A172 (cell line): ENCODE measurements at places on chromosomes 1 and 21.
A peak's percentile ranks its signal among the peaks of the same experiment; 100 is the strongest.

DNA sequence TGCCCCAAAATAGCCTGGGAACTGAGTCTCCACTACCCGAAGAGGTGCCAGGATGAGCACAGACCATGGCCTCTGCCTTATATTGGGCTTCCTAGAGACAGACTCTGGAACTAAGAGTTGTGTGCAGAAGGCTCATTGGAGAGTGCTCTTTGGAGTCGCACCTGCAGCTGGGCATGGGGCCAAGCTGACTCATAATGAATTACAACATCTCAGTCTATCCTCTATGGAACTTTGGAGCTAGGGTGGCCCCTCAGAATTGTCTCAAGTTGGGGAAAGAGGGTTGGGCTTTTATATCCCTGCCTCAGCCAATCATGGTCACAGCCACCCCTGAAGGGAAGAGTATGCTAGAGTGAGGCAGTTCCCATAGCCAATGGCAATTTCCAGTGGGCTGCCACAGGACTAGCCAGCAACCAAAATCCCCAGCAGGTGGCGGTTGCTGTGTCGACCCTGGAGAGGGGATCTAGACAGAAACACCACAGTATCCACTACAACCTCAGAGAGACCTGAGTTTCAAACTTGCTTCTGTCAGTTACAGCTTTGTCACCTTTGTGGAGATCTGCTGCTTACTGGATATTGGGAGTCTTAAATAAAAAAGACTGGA, 93.8 kb downstream of the DMRTA2 start:
- DNase-seq, result peak; percentile 4

GRCh38 chr1:211944733-211945500, 90.4 kb downstream of the INTS7 start:
- DNase-seq, result peak; percentile 87

DNA sequence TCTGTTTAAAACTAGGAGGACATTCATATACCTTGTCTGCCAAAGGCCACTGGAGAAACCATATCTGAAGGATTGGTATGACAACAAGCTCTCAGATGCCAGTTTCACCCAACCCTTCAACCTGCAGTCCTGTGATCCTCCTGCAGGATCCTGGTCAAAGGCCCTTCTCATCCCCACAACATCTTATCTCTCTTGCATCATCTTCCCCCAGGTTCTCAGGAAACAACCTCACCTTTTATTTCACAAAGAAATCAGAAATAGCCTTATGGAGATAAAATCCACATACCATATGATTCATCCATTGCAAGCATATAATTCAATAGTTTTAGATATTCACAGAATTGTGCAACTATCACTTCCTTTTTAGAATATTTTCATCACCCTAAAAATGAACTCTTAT, 104.0 kb upstream of the DSCAM start:
- no peak for DNase-seq

DNA sequence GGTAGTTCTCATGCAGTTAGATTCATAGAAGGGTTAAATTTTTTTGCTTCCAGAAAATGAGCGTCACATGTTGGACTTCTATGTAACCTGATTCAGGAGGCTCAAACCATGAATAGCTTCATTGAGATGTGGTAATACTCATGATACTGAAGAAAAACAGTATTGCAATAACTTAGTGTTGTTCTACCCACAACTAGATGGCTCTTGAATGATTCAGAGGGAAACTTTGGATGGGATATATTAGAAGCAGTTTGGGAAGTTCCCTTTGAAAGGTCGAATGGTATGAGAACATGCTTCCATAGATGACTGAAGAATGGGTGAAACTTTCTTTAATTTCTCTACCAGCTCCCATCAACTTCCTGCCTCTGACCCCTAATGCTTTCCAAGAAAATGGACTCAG, 211.7 kb upstream of the PTGFR start:
- peak; percentile 33 for DNase-seq

- DNase-seq, result no peak
These were observed 42.8 kb upstream of the ENAH start for GRCh38 chr1:225695578-225696337.

DNA sequence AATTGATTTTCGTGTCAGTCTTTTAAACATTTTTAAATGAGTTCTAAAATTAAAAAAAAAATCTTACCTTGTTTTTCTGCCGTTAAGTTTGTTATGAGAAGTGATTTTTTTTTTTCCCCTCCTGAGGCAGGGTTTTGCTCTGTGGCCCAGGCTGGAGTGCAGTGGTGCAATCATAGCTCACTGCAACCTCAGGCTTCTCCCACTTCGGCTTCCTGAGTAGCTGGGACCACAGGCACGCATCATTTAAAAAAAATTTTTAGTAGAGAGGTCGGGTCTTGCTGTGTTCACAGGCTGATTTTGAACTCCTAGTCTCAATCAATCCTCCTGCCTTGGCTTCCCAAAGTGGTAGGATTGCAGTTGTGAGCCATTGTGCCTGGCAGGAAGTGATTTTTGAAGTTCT, 41.1 kb downstream of the MTR start:
- no peak for DNase-seq

DNA sequence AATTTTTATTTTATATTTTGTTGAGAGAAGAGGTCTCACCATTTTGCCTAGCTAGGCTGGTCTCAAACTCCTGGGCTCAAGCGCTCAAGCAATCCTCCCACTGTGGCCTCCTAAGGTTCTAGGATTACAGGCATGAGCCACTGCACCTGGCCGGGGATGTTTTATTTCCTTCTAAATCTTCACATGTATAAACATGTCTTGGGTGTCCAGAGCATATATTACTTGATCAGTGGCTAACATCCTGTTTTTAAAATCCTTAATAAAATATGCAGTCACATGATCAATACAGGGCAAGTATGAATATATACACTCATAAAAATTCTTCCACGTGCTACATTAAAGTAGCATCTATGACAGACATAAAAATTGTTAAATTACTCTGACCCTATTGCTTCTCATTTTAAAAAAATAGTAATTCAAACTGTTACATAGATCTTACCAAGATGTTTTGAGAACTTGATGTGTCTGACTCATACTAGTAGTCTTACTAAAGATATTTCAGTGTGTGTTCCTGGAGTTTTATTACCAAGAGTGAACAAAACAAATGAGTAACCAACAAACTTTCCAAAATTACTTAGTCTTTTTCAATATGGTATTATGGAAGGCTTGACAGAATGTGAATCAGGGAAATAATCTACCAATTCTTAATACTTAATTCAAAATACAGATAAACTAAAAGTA, 222.5 kb downstream of the SLC45A1 start:
- DNase-seq, result peak; percentile 27

DNA sequence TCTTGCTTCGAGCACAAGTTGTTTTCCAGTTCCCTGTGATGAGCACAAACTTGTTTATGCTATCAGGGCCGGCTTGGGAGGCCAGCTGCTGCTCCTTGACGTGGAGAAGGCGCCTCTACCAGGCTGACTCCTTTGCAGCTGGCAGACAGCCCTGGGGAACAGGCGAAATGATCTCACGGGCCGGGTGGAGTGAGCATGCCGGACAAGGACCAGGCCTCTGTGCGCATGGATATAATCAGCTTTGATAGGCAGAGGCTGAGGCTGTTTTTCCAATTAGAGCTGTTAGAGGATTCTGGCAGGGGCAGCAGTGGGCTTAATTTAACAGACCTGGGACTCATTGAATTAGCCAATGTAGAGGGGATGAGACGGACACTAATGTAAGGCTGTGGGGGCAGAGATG, 38.9 kb downstream of the FAM163A start:
- DNase-seq, result no peak

GRCh38 chr1:201074018-201074417, 38.2 kb downstream of the CACNA1S start:
- DNase-seq, result no peak

- peak; percentile 13 for DNase-seq
These were observed 79.7 kb upstream of the RAB4A start for GRCh38 chr1:229191066-229191674.

DNA sequence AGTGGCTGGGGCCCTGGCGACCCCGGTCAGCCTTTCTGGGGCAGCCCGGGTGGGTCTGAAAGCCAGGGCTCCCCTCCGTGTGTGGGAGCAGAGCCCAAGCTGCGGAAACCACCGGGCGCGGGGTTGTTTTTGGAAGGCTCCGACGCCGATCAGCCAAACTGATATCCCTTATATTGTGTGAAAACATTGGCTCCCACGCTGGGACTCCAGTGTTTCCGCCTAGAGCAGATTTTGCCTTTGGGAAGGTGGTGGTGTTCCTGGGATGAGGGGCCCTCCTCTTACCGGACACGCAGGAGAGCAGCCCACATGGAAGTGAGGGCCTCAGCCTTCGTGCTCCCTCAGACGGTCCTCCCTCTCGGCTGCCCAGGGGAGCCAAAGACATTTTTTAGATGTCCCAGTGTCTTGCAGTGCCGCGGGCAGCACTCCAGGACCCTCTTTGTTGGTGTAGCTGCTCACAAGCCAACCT, 54.3 kb downstream of the NGF start:
- no peak for DNase-seq

DNA sequence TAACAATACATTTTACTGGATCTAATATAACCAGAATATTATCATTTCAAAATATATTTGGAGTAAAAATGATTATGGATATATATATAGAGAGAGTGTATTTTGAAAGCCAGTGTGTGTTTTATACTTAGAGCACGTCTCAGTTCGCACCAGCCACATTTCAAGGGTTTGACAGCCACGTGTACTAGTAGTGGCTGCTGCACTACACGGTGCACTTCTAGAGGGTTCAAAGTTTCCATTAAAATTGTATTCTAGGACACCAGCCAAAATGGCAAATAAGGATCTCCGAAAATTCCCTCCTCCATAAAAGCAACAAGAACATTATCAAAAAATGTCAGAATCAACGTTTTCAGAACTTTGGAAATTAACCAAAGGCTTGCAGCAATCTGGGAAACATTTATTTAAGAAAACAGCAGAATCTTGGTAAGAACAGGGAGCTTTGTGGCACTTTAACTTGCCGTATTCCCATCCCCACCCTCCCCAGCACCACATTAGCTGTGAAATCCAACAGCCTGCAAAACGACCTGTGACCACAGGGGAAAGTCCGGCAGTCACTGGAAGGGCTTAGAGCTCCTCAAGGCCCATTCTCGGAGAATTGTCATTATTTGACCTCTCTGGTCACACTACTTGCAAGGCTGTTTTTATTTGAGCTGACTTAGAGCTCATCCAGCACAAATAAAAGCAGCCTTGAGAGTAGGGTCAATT, 33.5 kb upstream of the MRPS6 start:
- DNase-seq, result no peak

GRCh38 chr1:160186246-160186645, 4.1 kb upstream of the CASQ1 start:
- no peak for DNase-seq

DNA sequence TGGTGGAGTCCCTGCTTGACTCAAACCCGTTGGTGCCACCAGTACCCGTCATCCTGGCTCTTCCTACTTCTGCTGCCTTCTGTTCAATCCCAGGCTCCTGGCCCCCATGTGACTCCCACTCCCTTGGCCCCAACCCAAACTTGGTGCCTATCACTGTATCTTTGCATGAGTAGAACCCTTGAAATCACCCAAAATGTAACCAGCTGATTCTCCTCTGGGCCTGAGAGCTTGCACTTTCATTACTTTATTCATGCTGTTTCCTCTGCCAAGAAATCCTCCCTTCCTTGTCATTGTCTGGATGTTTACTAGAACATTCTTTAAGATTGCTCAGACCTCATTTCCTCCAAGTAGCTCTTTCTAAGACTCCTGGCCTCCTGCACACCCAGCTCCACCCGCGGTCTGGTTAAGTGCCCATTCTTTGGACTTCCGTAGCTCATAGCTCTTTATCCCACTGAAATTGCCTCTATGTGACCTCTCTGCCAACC, 15.7 kb downstream of the PTAFR start:
- no peak for DNase-seq

DNA sequence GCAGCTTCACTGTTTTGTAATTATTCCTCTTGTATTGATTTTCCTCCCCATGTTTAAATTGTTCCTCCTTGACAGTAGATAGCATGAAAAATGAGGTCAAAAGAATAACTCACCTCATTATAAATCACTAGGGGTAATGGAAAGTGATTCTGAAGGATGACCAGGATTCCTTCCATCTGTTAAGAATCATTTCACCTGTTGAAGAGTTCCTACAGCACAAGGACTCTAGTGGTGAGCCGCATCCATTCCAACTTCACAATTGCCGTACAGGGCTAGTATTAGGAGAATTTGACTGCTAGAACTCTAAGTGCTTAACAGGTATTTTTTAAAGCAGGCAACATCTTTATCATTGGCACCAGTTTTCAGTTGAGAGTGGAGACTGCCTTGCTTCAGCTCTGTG, 13.7 kb downstream of the PPP1R12B start:
- DNase-seq, result no peak

- no peak for DNase-seq
These were observed 41.6 kb upstream of the STUM start for GRCh38 chr1:226506921-226507320.

GRCh38 chr1:109933856-109934711, 23.4 kb downstream of the CSF1 start:
- peak; percentile 86 for DNase-seq

- DNase-seq, result no peak
These were observed 165.4 kb upstream of the KCNK2 start for GRCh38 chr1:214917081-214917635.

- DNase-seq, result no peak
These were observed 1.4 kb upstream of the EPHB2 start for GRCh38 chr1:22709227-22709626.

DNA sequence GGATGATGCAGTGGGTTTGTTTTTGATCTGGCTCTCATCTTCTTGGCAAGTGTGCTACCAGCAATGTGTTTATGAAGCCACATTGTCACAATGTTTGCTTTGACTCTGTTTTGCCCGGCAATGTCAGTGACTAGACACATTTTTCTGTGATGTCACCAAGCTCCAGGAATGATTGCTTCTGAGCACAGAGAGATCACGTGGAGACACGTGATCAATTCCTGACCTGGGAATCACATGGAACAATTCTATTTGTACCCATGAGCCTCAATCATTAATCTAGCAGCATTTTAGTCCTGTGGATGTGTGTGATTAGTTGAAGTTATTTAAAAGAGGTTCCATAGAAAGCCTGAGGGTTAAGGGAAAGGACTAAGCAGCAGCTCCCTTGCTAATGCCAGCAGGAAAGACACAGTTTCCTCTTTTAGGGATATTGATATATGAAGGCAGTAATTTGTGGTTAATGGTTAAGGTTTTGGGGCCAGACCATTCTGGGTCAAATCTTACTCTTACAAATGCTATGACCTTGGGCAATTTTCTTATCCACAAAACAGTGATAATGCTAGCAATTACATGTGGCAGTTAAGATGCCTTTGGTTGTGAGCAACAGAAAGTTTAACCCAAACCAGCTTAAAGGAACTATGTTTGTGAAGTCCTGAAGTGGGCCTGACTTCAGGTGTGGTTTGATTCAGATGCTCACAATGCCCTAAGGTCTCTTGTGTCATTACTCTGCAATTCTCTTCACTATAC, 59.0 kb downstream of the FASLG start:
- no peak for DNase-seq

- DNase-seq, result no peak
These were observed 4.0 kb upstream of the ABCG1 start for GRCh38 chr21:42214921-42215320.
